ENCODE measurements at places on chromosomes 7 and 10.

DNA sequence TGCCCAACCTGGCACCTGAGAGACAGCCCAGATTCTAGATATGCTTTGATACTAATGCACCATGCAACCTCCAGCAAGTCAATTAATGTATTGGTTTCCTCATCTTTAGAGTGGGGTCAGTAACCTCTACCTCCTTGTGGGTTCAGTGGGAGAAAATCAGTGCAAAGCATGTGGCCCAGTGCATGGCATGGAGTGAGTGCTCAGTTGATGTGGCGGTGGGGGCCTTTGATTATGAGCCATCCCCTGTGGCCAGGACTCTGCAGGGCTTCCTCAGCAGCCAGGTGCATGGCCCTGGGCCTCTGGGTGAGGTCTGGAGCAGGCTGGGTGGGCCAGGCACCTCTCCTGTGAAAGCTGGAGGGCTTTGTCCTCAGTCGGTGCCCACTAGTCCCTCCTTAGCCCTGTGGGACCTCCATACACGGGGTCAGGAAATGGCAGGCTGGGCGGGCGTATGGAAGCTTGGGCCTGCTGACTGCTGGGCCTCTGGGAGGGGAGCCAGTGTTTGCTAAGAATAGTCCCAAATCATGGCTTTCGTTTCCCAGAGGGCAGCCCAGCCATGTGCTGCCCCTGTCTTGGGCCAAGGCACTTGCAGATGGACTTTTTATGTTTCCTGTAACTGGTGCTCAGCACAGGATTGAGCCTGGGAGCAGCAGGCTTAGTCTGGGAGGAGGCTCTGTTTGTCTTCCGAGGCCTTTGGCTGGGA lies 3.4 kb downstream of the PALD1 start:
- peak overlapping the region; percentile 94 for H3K27ac ChIP-seq
- no peak overlapping the region for H3K4me3 ChIP-seq
- H3K27me3 ChIP-seq: no peaks in the 10 kb centered on the region
- DNase-seq: no peak
- H3K4me1 ChIP-seq: peaks cover 29% of the 10 kb centered on the region

DNA sequence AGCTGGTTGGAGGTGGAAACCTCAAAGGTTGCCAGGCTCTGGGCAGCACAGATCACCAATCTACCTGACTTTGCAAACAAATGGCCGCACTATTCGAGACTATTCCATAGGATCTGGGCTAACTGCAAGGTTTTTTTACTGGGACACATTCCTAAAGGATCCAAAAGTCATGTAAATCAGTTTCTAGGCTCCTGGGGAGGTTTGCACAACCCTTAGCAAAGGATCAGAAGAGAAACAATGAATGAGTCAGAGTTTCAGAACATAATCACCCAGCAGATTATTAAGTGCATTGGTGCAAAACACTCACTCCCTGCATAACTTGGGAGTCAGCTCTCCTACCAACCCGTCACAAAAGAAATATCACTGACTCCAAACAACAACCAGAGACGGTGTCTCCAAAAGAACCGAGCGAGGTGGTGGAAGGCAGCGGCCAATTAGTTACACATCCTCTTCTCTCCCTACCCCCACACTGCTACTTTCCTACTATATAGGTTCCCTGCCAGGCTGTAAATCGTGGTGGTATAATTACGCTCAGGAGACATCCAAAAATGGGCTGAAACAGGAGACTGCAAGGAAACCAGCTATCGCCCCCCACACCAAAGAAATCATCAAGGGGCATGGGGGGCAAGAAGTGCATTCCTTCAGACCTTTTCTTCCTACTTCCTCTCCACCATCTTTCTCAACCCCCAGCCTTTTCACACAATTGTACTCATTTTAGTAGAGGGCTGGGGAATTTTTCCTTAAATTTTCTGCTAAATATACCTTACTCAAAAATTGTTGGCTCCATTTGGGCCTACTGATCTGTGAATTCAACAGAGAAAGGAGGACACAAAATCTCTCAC lies 3.2 kb downstream of the UBE2H start:
- peak overlapping the region; percentile 96 for H3K27ac ChIP-seq
- no peaks in the 10 kb centered on the region for H3K36me3 ChIP-seq
- no peaks in the 10 kb centered on the region for H3K27me3 ChIP-seq
- H3K4me3 ChIP-seq: peak overlapping the region; percentile 89
- peak; percentile 41 for DNase-seq

- H3K36me3 ChIP-seq: no peaks in the 10 kb centered on the region
- no peaks in the 10 kb centered on the region for H3K4me1 ChIP-seq
- H3K27me3 ChIP-seq: peaks cover 59% of the 10 kb centered on the region
Measured at GRCh38 chr7:157985636-157986035, 602.0 kb downstream of the PTPRN2 start.

DNA sequence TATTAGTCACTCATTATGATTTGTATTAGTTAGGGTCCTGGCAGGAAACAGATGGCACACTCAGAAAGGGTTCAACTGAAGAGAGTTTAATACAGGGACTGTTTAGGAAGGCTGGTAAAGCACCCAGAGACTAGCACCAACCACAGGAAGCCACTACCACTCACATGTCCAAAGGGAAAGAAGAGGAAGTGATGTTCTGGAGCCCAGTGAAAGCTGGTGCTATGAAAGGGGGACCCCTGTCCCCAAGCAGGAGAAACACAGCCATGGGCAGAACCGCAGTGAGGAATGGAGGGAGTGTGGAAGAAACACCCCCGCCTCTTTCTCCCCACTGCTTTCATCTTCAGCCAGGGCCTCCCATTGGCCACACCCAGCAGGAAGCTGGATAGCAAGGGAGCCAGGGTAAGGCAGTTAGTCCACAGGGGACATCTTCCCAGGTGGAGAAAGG lies 3.2 kb upstream of the VSIR start:
- H3K36me3 ChIP-seq: no peaks in the 10 kb centered on the region
- H3K27ac ChIP-seq: no peak overlapping the region
- peaks cover 13% of the 10 kb centered on the region for H3K4me1 ChIP-seq
- H3K4me3 ChIP-seq: no peak overlapping the region
- no peak for DNase-seq

DNA sequence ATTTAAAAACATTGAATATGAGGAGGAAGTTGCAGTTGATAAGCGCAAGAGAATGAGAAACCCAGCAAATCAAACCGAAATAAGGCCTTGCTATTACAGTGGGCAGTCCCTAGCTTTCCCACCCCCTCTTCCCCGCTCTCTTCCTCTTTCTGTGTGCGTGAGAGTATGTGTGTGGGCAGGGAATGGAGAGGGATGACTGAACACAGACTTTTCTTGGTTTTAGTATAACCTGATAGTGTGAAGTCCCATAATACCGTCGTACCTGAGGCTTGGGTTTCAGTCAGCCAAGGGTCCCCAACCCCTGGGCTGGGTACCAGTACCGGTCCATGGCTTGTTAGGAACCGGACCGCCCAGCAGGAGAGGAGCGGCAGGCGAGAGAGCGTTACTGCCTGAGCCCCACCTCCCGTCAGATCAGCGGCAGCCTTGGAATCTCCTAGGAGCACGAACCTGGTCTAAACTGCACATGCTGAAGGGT lies 255.3 kb downstream of the CELF2 start:
- DNase-seq: no peak
- no peak overlapping the region for H3K27ac ChIP-seq
- peaks cover 40% of the 10 kb centered on the region for H3K36me3 ChIP-seq
- H3K4me1 ChIP-seq: peaks cover 24% of the 10 kb centered on the region
- H3K27me3 ChIP-seq: no peaks in the 10 kb centered on the region
- H3K4me3 ChIP-seq: no peak overlapping the region

DNA sequence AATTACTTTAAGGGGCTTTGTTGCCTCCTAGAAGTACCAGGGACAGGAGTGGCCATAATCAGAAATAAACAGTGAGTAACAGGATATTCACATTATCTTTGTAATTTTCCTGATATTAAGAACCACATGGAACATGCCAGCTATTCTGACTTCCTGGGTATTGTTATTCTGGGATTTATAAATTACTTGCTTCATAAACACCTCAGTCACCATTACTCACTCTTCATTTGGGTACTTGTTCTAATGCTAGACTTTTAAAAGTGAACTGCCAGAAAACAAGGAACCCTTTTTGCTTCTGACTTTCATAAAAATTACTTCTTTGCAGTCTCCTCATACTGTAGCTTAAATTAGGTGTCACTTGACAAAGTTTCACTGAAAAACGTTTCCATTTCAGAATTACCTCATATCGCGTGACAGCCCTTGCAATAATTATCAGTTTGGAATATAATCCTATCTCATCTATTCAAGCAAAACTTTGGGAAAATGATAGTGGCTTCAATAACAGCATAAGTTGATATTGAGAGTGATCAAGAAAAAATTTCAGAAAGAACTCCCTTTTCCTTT lies 29.8 kb downstream of the CABCOCO1 start:
- H3K27ac ChIP-seq: no peak overlapping the region
- H3K36me3 ChIP-seq: no peaks in the 10 kb centered on the region
- no peak overlapping the region for H3K4me3 ChIP-seq
- H3K4me1 ChIP-seq: no peaks in the 10 kb centered on the region
- DNase-seq: no peak

- peaks cover 38% of the 10 kb centered on the region for H3K4me1 ChIP-seq
- peak overlapping the region; percentile 71 for H3K27ac ChIP-seq
- H3K4me3 ChIP-seq: no peak overlapping the region
- no peaks in the 10 kb centered on the region for H3K36me3 ChIP-seq
- no peaks in the 10 kb centered on the region for H3K27me3 ChIP-seq
Measured at GRCh38 chr7:22810843-22811242, 11.8 kb downstream of the TOMM7 start.

GRCh38 chr7:143882020-143882603 lies 19.9 kb downstream of the TCAF1 start:
- H3K27ac ChIP-seq: no peak overlapping the region
- H3K4me1 ChIP-seq: no peaks in the 10 kb centered on the region
- no peaks in the 10 kb centered on the region for H3K27me3 ChIP-seq
- no peak for DNase-seq
- no peaks in the 10 kb centered on the region for H3K36me3 ChIP-seq
